ENCODE measurements at places on chromosomes 3 and 15.

- DNase-seq, result no peak
Measured at GRCh38 chr3:161316006-161316689, 55.2 kb downstream of the SPTSSB start.

GRCh38 chr15:60469893-60470641 is 8.9 kb downstream of the ICE2 start:
- DNase-seq, result no peak

- DNase-seq, result no peak
Measured at GRCh38 chr3:120664926-120665325, 17.1 kb downstream of the HGD start.

GRCh38 chr15:33795070-33795469 is 173.2 kb upstream of the CHRM5 start:
- DNase-seq, result no peak

GRCh38 chr3:65607101-65607500 is 431.6 kb downstream of the MAGI1 start:
- DNase-seq, result no peak

- no peak for DNase-seq
Measured at GRCh38 chr15:90016721-90017120, 15.6 kb downstream of the ZNF710 start.

- no peak for DNase-seq
Measured at GRCh38 chr3:9081184-9081818, 118.0 kb upstream of the RAD18 start.

GRCh38 chr3:25582242-25582641 is 82.5 kb downstream of the TOP2B start:
- no peak for DNase-seq

- no peak for DNase-seq
Measured at GRCh38 chr3:52399593-52399992, 45.3 kb downstream of the SEMA3G start.

GRCh38 chr3:64030741-64031140 is 7.4 kb upstream of the PSMD6 start:
- peak; percentile 67 for DNase-seq

DNA sequence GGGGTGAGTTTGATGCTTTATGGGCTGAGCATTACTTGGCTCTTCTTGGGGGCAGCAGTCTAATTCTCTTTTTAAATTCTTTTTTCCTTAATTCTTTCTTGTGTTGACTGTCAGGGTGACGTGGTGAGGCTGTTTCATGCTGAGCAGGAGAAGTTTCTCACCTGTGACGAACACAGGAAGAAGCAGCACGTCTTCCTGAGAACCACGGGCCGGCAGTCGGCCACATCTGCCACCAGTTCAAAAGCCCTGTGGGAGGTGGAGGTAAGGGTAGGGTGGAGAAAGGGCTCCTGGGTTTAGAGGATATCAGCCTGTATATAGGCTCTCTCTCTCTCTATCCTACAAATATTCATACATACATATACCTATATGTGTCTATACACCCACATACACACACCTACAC is 152.3 kb downstream of the ITPR1 start:
- DNase-seq, result no peak

- DNase-seq, result no peak
Measured at GRCh38 chr15:37055481-37055880, 44.9 kb downstream of the MEIS2 start.

All from activated T-cell treated with anti-CD3 and anti-CD28 coated beads for 48 hours (primary cell).